Activated CD4-positive, alpha-beta memory T cell treated with anti-CD3 and anti-CD28 coated beads, Interleukin-2, amount 10 ng/mL, durations not matched to agents 7 days and 5 days (primary cell): ENCODE measurements at places on chromosomes 6 and 20.

GRCh38 chr20:15098351-15098750, 760.9 kb upstream of the FLRT3 start:
- DNase-seq, result no peak

- DNase-seq, result no peak
These were observed 3.2 kb downstream of the NKX2-2 start for GRCh38 chr20:21510414-21511384.

DNA sequence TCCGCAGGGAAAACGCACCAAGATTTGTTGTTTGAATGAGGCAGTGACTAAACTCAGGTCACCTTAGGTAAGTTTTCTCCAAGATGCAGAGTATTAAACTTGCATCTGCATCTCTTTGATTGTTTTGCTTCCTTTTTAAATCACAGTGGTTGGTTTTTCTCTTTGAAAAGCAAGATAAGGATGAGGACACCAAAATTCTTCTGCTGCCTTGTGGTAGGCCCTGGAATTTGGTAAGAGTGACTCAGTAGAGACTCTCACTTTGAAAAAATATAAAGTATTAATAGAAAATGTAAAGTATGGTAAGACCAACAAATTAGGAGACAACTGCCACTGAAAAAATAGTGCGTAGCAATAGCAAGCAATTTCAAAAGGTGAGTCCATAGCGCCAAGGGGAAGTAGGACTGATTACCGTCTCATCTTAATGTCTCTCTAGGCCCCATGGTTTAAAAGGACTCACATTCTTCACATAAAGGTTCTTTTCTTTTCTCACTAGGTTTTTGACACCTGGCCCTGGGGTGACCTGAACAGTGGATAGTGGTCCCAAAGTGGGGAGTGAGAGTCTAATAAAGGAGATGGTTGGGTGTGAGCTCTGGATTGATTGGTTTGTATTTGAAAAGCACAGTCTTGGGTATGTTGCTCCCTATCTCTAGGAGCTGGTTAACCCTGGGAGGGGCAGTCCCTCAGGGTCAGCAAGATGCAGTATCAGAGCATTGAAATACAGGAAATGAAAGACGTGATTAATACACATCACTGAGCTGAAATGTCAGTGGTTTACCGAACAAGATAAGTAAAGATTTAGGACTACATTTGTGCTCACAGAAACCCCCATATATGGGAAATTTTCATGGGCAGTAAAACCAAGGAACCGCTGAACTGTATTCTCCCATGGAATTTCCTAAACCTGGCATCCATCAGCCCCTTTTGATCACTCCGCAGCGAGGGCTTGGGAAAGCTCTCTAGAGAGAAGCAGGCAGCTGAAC, 221.2 kb downstream of the SLC24A3 start:
- no peak for DNase-seq

DNA sequence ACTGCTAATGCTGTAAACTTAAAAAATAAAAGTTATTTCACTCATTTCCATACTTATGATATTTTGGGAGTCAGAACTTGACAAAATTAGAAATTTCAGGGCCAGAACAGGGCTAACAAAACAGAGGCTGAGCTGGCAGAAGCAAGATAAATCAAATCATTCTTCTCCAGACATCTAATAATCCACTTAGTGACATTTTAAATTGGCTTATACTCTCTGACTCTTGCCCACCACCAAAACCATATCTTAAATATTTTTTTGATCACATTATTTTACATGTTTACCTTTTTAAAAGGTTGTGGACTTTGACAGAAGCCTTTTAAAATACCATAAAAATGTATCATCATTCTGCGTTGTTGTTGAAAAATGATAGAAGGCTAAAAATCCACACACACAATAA, 116.5 kb downstream of the LMBRD1 start:
- no peak for DNase-seq

GRCh38 chr6:148261470-148261869, 81.2 kb upstream of the SASH1 start:
- DNase-seq, result no peak

DNA sequence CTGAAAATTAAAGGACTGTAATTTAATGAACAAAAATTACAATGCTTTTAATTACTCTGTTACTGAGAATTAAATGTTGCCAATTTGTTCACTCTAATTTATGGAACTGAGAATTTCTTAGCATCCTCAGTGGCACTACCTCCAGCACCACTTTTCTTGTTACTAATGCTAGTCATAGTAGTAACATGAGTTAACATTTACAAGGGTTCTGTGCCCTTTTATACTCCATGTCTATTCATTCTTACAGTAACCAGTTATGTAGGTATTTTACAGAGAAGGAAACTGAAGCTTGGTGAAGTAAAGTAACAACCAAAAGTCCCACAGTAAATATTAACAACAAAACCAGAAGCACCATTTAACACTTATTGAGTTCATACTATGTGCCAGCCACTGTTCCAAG, 34.3 kb downstream of the RARS2 start:
- no peak for DNase-seq
